Upper lobe of right lung (tissue), 1 donor: ENCODE measurements at places on chromosomes 4 and X.

DNA sequence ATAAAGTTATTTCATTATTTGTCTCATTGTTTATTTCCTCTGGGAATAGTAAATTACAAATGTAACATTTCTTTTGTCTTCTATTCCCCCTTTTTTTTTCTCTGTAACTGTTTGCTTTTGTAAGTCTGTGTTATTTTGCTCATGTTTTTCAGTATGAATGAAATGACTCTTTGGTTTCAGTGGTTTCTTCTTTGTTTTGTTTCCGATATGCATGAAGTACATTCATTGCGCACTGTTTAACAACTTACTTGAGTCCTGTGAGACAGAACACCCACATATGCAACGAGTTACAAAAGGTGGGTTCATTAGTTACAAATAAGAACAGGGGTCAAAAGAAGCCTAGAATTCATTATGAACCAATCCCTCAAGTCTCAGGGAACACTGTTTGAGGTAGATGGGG lies 175.0 kb upstream of the UGT8 start:
- no peaks in the 10 kb centered on the region for H3K27me3 ChIP-seq
- DNase-seq: no peak
- H3K4me1 ChIP-seq: no peaks in the 10 kb centered on the region
- no peak overlapping the region for H3K4me3 ChIP-seq
- H3K36me3 ChIP-seq: no peaks in the 10 kb centered on the region
- H3K27ac ChIP-seq: no peak overlapping the region

- H3K27ac ChIP-seq: no peak overlapping the region
- H3K4me1 ChIP-seq: no peaks in the 10 kb centered on the region
- H3K4me3 ChIP-seq: no peak overlapping the region
These were observed 97.8 kb upstream of the GPC4 start for GRCh38 chrX:133513123-133513522.

DNA sequence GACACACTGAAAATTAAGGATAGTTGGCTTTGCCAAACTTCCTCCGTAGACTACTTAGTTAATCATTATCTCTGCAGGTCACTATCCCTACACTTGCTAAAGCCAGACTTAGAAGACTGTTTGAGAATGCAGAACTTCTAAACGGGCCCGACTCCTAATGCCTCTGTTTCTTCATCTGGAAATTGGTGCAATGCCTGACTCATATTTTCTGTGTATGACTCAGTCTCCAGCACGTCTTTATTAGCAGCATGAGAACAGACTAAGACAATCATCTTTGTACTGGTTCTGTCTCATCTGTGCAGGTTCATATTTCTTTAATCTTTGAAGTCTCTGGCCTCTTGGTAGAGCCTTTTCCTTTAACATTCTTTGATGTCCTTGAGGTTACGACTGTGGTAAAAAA lies 411.9 kb upstream of the ACTRT1 start:
- H3K36me3 ChIP-seq: no peaks in the 10 kb centered on the region
- no peak overlapping the region for H3K4me3 ChIP-seq
- no peak overlapping the region for H3K27ac ChIP-seq
- no peaks in the 10 kb centered on the region for H3K4me1 ChIP-seq

DNA sequence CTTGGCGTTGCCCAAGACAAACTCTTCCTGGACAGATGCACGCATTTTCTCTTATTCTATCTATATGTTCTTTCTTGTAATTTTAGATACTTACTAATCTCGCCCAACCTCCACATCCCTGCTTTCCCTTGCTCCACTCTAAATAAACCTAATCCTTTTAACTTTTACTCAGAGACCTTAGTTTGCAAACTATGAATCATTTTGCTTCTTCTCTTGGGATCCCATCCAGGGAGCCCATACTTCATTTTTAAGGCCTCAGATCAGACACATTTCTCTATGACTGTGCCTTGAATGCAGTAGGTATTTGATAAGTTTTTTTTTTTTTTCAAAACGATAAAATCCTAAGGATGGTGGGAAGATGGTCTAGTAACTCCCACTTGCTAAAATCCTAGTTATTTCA lies 353.8 kb upstream of the HAND2 start:
- no peak overlapping the region for H3K4me3 ChIP-seq
- H3K36me3 ChIP-seq: no peaks in the 10 kb centered on the region
- H3K27me3 ChIP-seq: no peaks in the 10 kb centered on the region
- DNase-seq: no peak

- no peaks in the 10 kb centered on the region for H3K36me3 ChIP-seq
- H3K4me3 ChIP-seq: no peak overlapping the region
- H3K27ac ChIP-seq: no peak overlapping the region
These were observed 4.1 kb downstream of the AFF2 start for GRCh38 chrX:148504506-148504905.

GRCh38 chr4:161320377-161320776 lies 843.4 kb downstream of the FSTL5 start:
- no peak overlapping the region for H3K27ac ChIP-seq
- H3K4me1 ChIP-seq: no peaks in the 10 kb centered on the region
- no peaks in the 10 kb centered on the region for H3K36me3 ChIP-seq
- H3K4me3 ChIP-seq: no peak overlapping the region
- H3K27me3 ChIP-seq: no peaks in the 10 kb centered on the region

- no peaks in the 10 kb centered on the region for H3K4me1 ChIP-seq
- H3K4me3 ChIP-seq: no peak overlapping the region
- no peaks in the 10 kb centered on the region for H3K27me3 ChIP-seq
- no peak overlapping the region for H3K27ac ChIP-seq
- DNase-seq: no peak
These were observed 131.2 kb downstream of the HTR2C start for GRCh38 chrX:114715096-114715495.

- H3K36me3 ChIP-seq: no peaks in the 10 kb centered on the region
- no peak overlapping the region for H3K27ac ChIP-seq
- DNase-seq: no peak
These were observed 117.7 kb upstream of the PRPS2 start for GRCh38 chrX:12673487-12673886.

DNA sequence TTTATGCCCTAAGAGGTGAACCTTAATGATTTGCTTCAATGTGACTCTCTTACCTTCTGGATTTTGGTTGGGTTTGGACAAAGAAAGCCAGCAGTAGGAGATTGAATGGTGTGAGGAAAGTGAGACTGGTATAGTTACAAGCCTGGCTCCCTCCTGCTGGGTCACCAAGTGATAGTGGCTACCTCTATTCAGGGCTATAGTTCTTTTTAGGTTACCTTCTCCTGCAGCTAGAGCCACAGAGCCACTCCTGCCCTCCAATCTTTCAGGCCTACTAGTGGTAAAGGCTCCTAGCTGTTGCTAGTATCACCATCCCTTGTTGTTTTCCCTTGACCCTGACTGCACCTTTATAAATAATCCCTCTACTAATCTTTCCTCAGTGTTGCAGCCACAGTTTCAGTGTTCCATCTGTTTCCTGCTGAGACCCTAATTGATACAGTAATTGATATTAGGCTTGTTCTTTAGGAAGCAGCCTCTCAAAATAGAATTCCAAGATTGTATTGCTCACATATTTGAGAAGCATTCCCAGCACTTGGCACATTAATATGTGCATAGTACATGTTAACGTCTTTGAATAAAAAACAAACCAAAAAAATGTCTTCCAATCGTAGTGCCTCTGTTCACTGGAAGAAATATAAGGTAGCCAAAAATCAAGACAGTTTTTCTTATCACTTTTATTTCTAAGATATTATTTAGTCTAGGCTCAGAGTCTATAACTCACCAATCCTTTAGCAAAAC lies 82.3 kb downstream of the SRPX start:
- no peak overlapping the region for H3K27ac ChIP-seq
- no peak for DNase-seq
- H3K4me3 ChIP-seq: no peak overlapping the region

DNA sequence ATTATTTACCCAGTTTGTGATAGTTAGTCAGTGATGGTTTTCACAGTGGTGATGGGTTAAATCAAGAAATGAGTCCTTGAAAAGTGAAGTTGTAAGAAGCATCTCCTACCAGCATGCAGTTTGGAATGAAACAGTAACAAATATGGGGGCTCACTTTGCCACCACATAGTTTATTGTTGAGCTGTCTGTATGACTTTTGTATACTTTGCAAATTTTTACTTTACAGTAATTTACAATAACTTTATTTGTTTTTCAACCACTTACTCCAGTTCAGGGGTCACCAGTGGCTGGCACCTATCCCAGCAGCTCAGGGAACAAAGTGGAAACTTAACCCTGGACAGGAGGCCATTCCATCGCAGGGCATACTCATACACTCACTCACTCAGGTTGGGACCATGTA lies 64.5 kb upstream of the ANKRD50 start:
- H3K27ac ChIP-seq: no peak overlapping the region
- H3K27me3 ChIP-seq: no peaks in the 10 kb centered on the region
- no peaks in the 10 kb centered on the region for H3K36me3 ChIP-seq
- no peaks in the 10 kb centered on the region for H3K4me1 ChIP-seq
- H3K4me3 ChIP-seq: no peak overlapping the region
- no peak for DNase-seq

DNA sequence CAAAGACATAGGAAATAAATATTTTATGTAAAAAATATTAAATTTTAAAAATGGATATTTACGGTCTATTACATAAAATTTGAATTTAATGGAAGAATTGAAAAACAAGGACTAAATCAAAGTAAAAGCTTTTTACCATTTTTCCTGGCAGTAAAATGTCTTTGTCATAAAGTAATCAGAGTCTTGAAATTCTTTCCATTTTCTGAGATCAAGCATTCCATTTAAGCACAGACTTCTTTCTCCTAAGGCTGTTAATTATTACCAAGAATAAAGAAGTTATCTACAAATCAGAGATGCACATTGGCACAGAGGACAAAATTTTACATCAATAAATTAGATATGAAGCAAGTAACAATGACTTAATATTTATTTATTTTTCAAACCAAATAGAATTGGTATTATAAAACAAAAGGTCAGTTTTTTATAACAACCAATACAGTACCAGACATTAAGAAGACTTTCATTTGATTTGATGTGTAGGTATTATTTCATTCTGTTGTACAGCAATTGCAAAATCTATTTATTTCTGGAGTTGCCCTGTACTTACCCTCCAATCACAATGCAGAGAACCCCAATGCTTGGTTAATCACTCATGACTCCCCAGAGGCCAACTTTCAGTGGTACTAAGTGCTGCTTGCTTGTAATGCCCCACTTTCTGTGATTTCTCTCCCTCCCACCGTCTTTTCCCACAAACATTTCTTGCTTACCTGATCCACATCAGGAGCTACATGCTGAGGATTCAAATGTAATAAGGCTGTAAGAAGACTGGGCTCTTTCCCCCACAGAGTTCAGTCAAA lies 254.6 kb downstream of the GASK1B start:
- no peak for DNase-seq
- H3K36me3 ChIP-seq: no peaks in the 10 kb centered on the region
- H3K4me3 ChIP-seq: no peak overlapping the region
- no peaks in the 10 kb centered on the region for H3K27me3 ChIP-seq
- no peak overlapping the region for H3K27ac ChIP-seq

DNA sequence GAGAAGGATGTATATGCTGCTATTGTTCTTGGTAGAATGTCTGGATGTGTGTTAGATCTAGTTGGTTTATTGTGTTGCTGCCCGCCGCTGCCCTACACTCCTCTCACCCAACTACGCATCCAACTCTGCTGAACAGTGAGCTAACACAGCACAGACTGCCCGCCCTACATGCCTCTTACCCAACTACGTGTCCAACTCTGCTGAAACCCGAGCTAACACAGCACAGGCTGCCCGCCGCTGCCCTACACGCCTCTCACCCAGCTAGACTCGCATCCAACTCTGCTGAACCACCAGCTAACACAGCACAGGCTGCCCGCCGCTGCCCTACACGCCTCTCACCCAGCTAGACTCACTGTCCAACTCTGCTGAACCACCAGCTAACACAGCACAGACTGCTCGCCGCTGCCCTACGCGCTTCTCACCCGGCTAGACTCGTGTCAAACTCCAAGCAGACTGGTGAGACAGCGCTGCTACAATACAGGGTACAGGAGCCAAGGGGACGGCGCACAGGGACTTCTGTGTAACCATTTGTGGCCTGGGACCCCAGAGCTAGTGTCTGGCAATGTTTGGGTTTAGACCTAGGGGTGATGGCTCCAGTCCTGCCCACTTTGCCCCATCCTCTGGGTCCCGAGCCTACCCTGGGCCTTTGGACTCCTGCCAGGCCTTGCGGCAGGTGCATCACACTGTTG lies 11.6 kb upstream of the CTBP1 start:
- H3K36me3 ChIP-seq: no peaks in the 10 kb centered on the region
- no peak overlapping the region for H3K27ac ChIP-seq
- no peaks in the 10 kb centered on the region for H3K4me1 ChIP-seq
- no peak for DNase-seq

- no peak overlapping the region for H3K27ac ChIP-seq
- no peak overlapping the region for H3K4me3 ChIP-seq
- no peaks in the 10 kb centered on the region for H3K27me3 ChIP-seq
- H3K4me1 ChIP-seq: peaks cover 6% of the 10 kb centered on the region
- no peaks in the 10 kb centered on the region for H3K36me3 ChIP-seq
These were observed 3.6 kb downstream of the GEMIN8 start for GRCh38 chrX:14026121-14026520.

DNA sequence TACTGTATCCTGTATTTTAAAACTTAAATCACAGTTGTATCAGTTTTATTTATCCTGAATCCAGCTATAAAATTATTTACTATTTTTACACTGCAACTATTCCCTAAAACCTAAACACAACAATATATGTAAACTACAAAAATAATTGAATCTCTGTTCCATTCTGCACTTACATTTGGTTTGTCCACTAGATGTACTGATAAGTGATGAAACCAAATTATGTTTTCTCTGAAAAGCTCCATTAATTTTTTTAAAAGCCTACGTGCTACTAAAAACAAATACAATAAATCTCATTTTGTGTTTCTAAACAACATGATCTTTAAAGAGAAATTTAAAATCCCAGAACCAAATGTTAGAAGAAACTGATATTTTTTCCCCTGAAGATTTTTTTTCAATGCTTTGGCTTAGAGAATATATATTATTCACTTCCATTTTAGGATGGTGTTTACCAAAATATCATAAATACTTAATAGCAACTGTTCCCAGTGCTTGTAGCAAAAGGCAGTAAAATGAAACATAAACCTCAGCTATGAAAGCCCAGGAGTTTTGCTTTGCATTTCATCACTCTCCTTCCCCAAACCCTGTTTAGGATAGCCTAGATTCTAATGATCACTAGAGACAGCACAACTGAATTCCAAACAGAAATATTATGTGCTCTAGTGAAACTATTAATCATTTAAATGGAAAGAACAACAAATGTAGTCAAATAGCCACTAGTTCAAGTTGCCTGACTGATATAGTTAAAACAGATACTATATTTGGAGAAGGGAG lies 19.7 kb downstream of the ANTXR2 start:
- H3K27me3 ChIP-seq: no peaks in the 10 kb centered on the region
- H3K36me3 ChIP-seq: peaks cover 28% of the 10 kb centered on the region
- H3K27ac ChIP-seq: no peak overlapping the region
- DNase-seq: no peak
- no peak overlapping the region for H3K4me3 ChIP-seq
- H3K4me1 ChIP-seq: no peaks in the 10 kb centered on the region

DNA sequence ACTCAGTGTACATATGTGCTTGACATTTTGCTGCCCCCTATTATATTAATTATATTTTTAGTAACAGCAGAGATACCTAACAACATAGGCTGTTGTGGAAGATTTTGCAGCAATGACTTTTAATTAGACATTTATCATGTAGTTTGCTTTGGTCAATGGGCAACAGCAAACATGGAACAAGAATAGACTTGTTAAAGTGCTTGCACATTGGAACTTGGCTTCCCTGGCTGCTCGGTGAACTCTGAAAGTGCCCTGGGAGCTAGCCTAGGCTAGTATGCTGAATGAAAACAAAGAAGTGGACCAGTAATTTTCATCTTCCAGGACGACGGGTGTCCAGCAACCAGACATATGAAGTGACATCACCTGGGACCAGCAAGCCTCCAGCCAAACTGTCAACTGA lies 1157.1 kb downstream of the ARAP2 start:
- H3K27ac ChIP-seq: no peak overlapping the region
- no peak overlapping the region for H3K4me3 ChIP-seq
- DNase-seq: no peak
- no peaks in the 10 kb centered on the region for H3K27me3 ChIP-seq
- H3K4me1 ChIP-seq: no peaks in the 10 kb centered on the region
